ENCODE measurements at places on chromosomes 4 and X.
A peak's percentile ranks its signal among the peaks of the same experiment; 100 is the strongest.

DNA sequence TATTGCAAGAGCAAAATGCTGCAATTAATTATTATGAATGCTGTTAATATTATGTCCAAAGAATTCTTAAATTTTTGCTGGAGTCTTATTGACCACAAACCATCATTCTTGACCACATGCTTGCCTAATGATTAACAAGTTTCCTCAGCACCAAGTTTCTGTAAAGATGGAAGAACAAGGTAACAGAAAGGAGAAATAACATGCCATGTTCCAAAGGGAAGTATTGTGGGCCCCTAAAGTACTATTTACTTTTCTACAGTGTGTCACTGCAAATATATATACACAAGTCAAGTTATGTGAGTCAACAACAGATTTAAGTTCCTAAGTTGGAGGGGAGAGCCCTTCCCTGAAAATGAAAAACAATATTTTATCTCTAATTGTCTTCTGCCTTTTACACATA is 20.6 kb downstream of the FAM47E start:
- DNase-seq, result no peak

DNA sequence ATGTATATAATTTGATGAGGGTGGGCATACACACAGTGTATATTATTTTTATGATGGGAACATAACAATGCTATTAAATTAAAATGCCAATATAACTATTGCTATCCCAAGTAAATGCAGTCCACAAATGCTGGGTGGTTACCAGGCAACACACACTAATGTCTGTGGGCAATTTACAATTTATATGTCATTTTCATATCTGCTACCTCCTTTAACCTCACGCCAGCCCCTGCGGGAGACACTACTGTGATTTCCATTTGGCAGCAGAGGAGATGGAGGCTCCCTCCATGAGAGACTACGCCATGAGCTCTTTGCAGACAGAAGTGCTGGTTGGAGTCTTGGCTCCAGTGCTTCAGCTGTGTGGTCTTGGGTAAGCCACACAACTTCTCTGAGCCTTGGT is 87.9 kb downstream of the PPP2R2C start:
- DNase-seq, result no peak

GRCh38 chr4:145716200-145716599 is 36.3 kb downstream of the C4orf51 start:
- no peak for DNase-seq

DNA sequence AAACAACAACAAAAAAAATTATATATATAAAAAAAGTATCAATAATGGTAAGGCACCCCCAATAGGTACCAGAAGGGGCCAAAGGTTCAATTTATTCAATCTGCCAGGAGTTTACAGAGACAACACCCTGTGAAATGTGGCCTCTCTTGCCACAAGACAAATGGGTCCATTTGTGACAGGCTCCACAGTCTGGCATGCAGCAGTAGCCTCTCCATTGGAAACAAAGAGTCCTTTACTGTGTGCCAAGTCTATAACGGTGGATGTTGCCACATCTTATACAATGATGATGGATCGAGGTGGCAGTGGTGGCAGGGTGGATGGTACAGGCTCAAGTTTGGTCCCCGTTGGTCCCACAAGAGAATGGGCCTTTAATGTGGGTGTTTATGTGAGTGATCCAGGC is 70.1 kb upstream of the SH3RF1 start:
- DNase-seq, result no peak

DNA sequence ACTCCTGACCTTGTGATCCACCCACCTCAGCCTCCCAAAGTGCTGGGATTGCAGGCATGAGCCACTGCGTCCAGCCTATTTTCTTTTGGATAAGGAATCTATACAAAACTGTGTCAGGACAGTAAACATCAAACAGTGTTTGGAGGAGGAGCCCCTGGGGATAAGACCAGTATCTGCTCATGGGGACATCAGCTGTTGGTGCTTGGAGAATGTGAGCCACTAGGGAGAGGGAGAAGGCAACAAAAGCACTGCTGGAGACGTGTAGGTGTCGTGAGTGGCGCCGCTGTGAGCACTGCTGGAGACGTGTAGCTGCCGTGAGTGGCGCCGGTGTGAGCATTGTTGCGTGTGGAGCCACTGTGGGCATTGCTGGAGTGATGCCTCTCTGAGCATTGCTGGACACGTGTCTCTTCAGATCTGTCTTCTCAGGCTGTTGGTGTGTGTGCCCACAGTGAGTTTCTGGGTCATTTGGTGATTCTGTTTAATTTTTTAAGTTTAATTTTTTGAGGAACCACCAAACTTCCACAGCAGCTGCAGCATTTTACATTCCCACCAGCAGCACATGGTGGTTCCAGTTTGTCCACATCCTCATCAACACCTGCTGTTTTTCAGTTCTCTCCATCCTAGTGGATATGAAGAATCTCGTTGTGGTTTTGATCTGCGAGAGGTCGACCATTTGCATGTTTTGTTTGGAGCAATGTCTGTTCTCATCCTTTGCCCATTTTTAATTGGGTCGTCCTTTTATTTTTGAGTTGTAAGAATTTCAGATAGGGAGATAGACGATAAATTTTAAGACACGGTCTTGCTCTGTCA is 19.0 kb downstream of the DGKQ start:
- no peak for DNase-seq

- no peak for DNase-seq
Measured at GRCh38 chr4:163273922-163274321, 58.5 kb downstream of the NPY1R start.

DNA sequence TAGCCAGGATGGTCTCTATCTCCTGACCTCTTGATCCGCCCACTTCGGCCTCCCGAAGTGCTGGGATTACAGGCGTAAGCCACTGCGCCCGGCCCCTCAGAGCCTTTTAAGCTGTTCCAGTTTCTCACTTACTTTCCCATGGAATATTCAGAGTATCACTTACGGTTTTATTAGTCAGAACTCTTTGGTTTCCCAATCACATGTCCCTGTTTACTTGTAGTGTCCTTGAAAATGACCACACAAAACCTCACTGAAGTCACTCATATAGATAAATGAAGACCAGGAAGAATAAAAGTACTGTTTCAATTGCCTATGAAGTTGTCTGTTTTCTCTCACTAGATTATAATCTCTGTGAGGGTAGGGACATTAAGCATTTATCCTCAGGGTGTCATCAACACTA is 217.2 kb upstream of the HCCS start:
- no peak for DNase-seq

- DNase-seq, result no peak
Measured at GRCh38 chrX:101550751-101551379, 518 bp downstream of the ARMCX1 start.

GRCh38 chrX:133655275-133656265 is 240.3 kb upstream of the GPC4 start:
- no peak for DNase-seq

- no peak for DNase-seq
Measured at GRCh38 chr4:77651820-77652219, 46.2 kb downstream of the CXCL13 start.

DNA sequence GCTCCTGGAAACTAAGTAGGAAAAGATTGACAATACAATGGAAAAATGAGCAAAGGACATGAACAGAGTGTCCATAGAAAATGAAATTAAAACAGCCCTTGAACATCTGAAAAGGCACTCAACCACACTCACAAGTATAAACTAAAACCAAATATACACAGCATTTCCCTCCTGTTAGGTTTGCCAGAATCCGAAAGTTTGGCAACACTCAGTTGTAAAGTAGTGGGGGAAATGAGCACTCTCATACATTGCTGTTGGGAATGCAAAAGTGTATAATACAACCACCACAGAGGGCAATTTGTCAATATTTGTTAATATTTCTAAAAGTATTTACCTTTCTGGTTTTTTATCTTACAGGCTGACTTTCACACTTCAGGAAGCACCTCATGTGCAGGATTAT is 84.2 kb upstream of the TMEM164 start:
- no peak for DNase-seq

DNA sequence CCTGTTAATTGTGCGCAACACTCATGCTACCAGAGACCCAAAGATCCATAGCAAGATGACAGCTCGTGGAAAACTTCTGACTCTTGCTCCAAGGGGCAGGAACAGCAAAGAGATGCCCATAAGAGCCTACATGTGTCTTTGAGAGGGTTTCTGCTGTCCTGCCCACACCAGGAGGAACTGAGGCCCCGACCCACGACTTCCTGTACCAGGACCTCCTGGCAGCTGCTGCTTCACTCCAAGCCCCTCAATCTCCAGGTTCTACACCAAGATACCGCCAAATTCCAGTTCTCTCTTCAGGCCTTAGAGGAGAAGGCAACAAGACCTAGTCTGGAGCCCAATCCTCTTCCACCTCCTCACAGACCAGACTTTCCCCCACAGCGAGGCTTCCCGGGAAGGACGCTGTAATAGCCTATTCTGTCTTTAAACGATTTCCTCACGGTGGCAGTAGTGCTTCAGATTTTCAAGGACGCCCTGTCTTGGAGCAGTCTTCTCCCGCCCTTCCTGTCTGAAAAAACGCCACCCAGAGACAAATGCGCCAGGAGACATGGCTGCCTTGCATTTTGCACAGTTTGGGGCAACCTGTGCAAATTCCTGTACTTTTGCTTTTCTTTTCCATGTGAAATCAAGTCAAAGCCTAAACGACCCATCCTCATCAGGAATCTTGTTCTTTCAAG is 230.2 kb upstream of the STK26 start:
- DNase-seq, result no peak

GRCh38 chr4:7779432-7779768 is 160.3 kb downstream of the AFAP1 start:
- no peak for DNase-seq

DNA sequence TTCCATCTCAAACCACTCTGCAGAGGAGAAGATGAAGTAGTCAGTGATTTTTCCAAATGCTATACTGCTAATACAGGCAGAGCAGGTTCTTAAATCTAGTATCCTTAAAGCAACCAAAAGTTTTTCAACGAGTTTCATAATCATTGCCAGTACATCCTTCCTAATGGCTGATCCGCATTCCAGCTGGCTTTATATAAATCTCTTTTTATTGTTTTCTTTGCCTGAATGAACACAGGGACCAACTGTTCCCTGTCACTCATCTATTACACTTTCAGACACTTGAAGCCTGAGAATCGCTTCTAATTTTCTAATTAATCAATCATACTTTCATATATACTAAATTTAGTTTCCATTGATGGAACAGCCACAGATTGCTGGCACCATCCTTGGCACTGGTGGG is 508.6 kb downstream of the RAB28 start:
- no peak for DNase-seq

GRCh38 chr4:102554992-102555391 is 53.8 kb downstream of the NFKB1 start:
- no peak for DNase-seq

DNA sequence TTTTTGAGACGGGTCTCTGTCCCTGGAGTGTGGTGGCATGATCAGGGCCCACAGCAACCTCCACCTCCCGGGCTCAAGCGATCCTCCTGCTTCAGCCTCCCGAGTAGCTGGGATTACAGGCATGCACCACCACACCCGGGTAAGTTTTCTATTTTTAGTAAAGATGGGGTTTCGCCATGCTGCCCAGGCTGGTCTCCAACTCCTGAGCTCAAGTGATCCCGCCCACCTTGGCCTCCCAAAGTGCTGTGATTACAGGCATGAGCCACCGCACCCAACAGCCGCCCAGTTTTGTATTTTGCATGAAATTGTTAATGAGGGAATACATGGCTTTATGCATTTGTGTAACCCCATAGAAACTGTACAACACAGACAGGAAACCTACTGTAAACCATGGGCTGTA is 2.8 kb upstream of the ARHGAP4 start:
- DNase-seq, result no peak

DNA sequence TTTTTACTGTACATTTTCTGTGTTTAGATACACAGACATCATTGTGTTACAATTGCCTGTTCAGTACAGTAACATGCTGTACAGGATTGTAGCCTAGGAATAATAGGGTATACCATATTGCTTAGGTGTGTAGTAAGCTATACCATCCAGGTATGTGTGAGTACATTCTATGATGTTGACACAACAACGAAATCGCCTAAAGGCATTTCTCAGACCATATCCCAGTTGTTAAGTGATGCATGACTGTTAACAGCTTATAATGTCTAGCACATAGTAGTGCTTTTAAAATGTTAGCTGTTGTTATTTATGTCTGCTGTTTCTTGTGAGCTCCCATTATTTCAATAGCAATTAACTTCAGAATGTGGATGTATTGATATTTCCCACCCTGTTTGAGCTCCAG is 4.5 kb downstream of the PRRG1 start:
- DNase-seq, result no peak

DNA sequence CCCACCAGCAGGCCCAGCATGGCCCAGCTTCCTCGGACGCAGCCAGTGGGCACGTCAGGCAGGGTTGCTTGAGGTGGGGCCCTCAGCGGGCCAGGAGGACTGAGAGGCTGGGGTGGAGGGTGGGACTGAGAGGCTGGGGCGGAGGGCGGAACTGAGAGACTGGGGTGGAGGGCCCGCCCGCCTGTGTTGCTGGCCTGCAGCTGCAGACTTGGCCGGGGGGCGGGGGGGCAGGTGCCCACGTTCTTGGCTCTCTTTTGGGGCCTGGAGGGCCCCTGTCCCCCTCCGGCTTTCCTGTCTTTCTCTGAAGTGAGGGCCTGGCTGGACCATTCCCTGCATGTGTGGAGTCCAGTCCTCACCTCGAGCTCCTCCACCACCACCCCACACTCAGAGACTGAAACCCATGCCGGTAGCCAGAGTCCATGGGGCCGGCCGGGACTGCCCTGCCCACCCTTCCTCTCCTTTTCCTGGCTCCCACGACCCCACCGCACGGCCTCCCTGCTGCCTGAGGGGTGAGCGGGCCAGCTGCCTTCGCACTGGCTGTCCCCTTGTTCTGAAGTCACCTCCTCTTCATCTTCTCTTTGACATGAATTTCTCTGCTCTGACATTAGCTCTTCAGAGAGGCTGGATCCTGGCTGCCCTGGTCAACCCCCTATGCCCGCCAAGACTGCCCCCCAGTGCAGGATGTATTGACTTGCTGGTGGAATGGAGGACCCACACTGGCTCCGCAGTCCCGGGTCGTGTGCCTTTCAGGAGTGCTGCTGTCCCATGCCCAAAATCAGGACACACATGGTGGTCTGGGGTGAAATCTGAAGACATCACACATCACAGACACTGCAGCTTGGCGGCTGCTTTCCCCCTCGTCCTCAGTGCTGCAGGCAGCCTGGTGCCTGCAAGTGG is 10.1 kb upstream of the NKX1-1 start:
- DNase-seq, result no peak

- DNase-seq, result no peak
Measured at GRCh38 chr4:19399001-19399400, 852.7 kb upstream of the SLIT2 start.

DNA sequence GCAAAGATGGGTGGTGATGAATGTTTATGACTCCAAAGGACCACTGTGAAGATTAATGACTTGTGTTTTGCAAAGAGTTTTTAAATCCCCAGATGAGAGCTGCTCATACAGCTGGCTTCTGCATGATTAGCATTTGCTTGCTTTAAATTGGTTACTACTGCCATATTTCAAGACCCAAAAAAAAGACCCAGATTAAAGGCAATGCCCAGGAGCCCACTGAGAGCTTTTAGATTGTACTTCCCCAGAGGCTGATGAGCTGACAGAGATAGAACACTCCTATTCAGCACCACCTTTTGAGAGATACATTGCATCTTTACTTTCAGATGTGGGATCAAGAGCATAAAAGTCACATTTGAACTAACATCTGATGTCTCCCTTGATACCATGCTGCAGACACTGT is 142.0 kb downstream of the HNRNPD start:
- no peak for DNase-seq

- no peak for DNase-seq
Measured at GRCh38 chrX:77960567-77960966, 8.9 kb downstream of the PGAM4 start.

- no peak for DNase-seq
Measured at GRCh38 chrX:16240968-16241367, 73.7 kb downstream of the MAGEB17 start.

GRCh38 chr4:57182132-57182874 is 72.1 kb upstream of the IGFBP7 start:
- peak; percentile 65 for DNase-seq

- no peak for DNase-seq
Measured at GRCh38 chr4:93865650-93866049, 37.1 kb downstream of the ATOH1 start.
